NK-92 treated with Interleukin-12 subunit alpha and Interleukin-12 subunit beta, amount 100 ng/mL, for 24 hours (cell line): ENCODE measurements at places on chromosomes 5 and 9.

DNA sequence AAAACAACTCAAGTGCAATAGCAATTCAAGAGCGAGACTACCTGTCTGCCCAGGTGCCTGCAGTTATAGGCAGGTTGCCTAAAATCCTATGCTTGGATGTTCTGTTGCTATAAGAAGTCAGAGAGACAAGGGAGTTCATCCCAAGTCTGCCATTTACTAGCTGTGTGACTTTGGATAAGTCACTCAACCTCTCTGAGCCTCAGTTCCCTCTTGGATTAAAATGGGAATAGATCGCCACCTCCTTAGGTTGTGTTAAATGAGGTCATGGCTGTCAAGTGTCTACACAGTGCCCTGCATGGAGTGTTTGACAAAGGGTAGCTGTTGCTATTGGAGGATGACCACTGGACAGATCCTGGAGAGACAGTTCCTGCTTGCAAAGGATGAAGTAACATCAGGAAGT lies 1.3 kb upstream of the ZBTB34 start:
- no peak for DNase-seq

GRCh38 chr5:66851306-66851705 lies 255.1 kb downstream of the MAST4 start:
- DNase-seq = no peak

- DNase-seq = no peak
These were observed 500.1 kb upstream of the SGCD start for GRCh38 chr5:155826611-155827507.

DNA sequence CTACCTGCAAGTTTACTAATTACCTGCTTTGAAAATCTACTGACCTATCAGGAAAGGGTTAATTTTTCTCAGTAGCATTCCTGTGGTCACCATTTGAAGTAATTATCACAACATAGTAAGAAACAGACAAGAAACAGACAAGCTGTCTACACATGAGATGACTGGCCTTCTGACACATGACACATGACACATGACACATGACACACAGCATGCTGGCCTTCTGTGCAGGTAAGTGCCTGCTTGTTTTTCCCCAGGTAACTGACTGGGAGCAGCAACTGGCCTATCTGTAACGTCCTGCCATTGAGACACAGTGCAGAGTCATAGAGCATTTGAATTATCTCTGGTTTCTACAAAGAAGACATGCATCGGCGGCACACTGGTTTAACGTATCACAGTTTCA lies 222.4 kb downstream of the CTNND2 start:
- no peak for DNase-seq

GRCh38 chr9:4984171-4984620 lies 876 bp upstream of the JAK2 start:
- no peak for DNase-seq
